NCI-H748 treated with DMSO at 0.1 percent for 48 hours (cell line): ENCODE measurements at places on chromosomes 5 and 9.

- peak; percentile 28 for DNase-seq
Measured at GRCh38 chr5:122404653-122405362, 92.8 kb downstream of the SNCAIP start.

DNA sequence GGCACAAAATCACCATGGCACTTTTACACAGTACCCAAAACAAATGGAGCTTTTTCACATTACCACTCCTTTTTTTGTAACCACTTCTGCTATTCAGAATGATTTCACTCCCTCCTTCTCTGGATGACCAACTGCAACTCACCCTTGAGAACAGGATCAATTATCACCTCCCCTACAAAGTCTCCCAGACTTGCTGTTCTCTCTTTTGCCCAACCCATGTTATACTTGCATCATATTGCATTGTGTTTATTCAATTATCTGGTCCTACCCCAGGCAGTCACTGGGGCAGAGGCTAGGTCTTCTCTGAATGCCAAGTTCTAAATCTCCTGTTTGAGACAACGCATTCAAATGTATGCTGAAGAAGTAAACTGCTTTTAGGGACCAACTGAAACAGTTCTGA lies 96.0 kb downstream of the GPR21 start:
- no peak for DNase-seq

DNA sequence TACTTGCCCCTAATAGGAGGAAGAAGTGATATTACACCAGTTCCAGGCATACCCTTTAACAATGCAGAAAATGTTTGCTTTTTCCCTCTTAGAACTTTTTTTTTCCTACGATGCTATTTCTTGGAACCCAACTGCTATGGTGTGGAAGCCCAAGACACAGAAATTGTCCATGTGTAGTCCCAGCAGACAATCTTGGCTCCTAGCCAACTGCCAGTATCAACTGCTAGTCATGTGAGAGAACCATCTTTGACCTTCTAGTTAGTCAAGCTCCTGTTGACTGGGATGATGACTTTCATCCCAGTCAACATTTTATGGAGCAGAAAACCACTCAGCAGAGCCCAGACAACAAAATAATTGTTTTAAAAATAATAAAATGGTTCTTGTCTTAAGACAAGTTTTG lies 532.4 kb downstream of the TLR4 start:
- no peak for DNase-seq

GRCh38 chr9:130975932-130976841 lies 32.8 kb upstream of the LAMC3 start:
- no peak for DNase-seq

DNA sequence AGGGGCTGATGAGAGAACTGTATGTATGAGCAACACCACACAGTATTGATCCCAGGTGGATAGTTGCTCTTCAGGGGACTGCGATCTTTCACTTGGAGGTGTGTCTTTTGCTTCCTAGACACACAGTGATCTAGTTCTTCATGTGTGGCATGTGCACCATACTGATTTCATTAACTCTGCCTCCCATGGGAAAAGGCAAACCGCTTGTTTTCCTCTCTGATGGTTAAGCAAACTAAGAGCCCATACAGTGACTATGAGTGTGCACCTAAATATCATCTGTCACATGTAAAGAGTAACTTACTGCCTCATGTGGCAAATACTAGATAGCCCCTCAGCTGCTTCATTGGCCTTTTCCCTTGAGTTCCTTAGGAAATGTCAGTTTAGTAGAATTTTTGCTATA lies 147.3 kb downstream of the TLE4 start:
- no peak for DNase-seq

GRCh38 chr5:72818866-72819534 lies 2.5 kb downstream of the TNPO1 start:
- peak; percentile 73 for DNase-seq
